ENCODE measurements at places on chromosomes 5 and 9.

GRCh38 chr5:6822556-6823343, 109.5 kb downstream of the TENT4A start:
- DNase-seq, result no peak

DNA sequence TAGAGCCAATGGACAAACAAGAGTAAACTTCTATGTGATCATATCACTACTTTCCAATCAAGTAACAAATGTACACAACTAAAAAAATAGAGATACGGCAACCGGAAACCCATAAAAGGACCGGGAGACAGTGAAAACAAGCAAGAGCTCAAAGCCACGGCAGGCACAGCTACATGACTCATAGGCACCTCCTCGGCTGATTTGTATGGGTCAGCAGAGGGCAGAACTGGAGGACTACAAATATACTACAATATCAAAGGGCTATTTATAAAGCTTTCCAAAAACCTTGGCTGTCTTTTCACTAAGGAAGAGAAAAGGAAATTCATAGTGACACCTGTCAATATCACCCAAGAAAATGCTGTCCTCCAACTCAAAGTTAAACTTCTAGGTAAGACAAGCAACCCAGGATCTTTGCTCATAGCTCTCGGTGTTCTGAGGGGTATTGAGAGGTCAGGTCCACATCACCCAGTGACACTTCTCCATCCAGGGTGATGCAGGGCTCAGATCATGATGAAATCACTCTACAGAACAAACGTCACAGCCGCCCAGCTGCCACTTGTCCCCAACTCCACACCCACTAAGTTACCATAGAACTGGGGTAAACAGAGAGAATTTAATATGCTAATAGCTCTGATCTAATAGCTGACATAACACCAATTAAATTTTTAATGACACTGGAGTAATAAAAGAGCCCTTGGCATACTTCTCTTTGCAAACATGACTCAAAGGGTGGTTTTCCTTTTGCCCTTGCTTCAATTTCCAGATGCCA, 41.3 kb downstream of the PFDN1 start:
- peak; percentile 72 for DNase-seq

DNA sequence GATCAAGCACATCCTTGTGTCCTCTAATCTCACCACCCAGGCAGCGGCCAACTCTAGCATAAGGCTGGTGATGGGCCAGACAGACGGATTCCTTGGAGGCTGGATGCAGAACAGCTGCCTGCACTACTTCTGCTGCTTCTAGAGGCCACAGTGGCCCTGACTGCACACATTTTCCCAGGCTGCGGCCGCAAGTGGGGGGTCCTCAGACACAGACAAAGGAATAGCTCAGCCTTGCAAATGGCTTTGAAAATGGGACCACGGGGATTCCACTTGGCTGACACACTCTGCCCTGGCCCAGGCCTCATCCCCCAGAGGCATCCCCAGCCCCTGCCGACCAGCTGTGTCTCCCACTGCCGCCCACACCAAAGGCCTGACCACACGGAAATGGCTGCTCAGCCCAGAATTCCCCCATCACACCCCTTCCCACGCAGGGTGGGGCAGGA, 540.8 kb downstream of the BNC2 start:
- DNase-seq, result no peak

DNA sequence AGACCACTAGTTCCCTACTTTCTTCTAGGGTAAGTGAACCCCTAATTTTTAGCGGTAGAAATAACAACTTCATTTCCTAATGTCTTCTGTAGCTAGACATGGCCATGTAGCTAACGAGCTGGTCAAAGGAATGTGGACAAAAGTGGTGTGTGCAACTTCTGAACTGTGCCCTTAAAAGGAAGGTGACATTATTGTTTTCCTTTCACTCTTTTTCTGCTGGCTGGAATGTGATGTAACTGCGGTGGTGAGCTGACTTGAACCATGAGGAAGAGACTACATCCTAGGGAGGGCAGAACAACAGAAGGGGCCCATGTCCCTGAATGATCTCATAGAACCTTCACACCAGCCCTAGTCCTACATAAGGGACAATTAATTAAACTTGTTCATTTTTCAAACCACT, 1.3 kb upstream of the SNX2 start:
- DNase-seq, result no peak

GRCh38 chr5:150175536-150175935, 9.0 kb downstream of the CDX1 start:
- no peak for DNase-seq

- DNase-seq, result no peak
Measured at GRCh38 chr5:87042554-87042953, 225.1 kb upstream of the RASA1 start.

GRCh38 chr9:87148331-87149104, 201.2 kb upstream of the GAS1 start:
- no peak for DNase-seq

- no peak for DNase-seq
Measured at GRCh38 chr5:180289966-180290365, 1.9 kb downstream of the MAPK9 start.

DNA sequence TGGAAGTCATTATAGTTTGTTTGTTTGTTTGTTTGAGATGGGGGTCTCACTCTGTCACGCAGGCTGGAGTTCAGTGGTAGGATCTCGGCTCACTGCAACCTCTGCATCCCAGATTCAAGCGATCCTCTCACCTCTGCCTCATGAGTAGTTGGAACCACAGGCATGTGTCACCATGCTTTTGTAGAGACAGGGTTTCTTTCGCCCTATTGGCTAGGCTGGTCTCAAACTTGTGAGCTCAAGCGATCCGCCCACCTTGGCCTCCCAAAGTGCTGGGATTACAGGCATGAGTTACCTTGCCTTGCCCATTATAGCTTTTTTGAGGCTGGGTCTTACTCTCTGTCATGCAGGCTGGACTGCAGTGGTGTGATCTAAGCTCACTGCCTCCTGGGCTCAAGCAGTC, 28.8 kb downstream of the NSD1 start:
- no peak for DNase-seq

GRCh38 chr5:34833976-34834793, 4.8 kb upstream of the TTC23L start:
- DNase-seq, result no peak

GRCh38 chr5:93705896-93706295, 35.5 kb downstream of the POU5F2 start:
- no peak for DNase-seq

DNA sequence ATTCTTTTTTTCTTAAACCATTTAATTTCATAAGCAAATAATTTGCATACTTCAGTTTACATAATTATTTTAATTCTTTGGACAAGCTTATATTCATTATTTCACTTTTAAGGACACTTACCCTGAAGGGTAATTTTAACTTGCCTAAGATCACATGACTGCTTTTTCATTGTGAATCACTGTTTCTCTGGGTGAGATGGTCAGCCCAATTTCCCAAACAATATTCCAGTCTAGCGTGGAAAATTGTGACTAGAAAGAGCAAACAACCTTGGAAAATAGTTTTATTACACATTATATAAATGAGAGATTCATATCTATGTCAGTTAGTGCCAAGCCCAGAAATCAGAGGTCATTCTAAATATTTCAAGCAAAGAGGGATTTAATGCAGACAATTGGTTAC, 21.4 kb upstream of the JAKMIP2 start:
- DNase-seq, result no peak

- no peak for DNase-seq
Measured at GRCh38 chr5:178232124-178232919, at the start of gene PHYKPL. TSS of gene PHYKPL (minus strand) at chr5:178232802. CDS start at chr5:178232550, 252 bp downstream.

- DNase-seq, result no peak
Measured at GRCh38 chr5:57358796-57359592, 123.6 kb downstream of the ACTBL2 start.

DNA sequence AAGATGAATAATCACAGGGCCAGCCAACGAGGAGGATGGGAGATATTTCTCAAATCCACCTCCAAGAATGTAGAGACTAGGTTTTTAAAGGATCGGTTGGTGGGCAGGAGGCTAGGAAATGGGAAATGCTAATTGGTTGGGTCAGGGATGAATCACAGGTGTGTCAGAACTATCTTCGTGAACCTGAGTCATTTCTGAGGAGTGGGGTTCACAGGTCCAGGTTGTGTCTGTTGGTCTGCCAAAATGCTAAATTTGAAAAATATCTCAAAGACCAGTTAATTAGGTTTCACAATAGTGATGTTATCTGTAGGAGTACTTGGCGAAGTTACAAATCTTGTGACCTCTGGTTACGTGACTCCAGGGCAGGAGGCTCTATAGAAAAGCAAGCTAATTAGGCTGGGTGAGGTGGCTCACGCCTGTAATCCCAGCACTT, 2.6 kb upstream of the PLAA start:
- no peak for DNase-seq

DNA sequence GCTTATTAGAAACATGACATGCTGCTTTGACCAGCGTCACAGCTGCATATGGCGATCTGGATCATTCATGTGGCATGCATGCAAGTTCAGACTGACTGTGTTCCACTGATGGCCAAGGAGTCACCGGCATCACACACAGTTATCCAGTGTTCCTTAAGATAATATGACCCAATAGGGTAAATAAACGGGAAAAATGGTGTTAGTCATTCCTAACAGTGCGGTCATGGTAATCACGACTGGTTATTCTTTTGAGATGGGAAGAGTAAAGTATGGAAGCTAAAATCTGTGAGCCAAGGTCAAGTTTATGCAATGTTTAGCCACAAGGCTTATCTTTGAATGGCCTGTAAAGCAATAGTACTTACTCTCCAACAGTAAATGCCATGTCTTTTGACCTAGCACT, 29.3 kb upstream of the LVRN start:
- no peak for DNase-seq

DNA sequence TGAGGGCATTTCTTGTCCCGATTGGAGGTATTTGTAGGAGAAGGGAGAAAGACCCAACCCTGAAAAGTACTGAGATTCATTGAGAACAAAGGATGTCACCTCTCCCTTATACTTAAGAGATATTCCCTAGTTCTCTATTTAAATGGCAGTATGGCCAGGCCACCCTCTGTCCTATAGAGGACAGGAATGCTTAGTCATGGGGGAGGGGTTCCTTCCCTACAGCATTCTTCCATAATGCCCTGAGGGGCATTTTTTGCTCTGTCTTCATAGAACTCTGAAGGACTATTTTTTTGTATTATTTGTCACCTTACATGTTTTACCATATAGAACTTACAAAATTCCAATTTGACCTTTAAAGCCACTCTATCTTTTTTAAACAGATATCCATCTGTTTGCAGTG, 176.3 kb downstream of the TMEM161B start:
- DNase-seq, result no peak

- DNase-seq, result no peak
Measured at GRCh38 chr9:93028448-93029006, 30.0 kb upstream of the SUSD3 start.

DNA sequence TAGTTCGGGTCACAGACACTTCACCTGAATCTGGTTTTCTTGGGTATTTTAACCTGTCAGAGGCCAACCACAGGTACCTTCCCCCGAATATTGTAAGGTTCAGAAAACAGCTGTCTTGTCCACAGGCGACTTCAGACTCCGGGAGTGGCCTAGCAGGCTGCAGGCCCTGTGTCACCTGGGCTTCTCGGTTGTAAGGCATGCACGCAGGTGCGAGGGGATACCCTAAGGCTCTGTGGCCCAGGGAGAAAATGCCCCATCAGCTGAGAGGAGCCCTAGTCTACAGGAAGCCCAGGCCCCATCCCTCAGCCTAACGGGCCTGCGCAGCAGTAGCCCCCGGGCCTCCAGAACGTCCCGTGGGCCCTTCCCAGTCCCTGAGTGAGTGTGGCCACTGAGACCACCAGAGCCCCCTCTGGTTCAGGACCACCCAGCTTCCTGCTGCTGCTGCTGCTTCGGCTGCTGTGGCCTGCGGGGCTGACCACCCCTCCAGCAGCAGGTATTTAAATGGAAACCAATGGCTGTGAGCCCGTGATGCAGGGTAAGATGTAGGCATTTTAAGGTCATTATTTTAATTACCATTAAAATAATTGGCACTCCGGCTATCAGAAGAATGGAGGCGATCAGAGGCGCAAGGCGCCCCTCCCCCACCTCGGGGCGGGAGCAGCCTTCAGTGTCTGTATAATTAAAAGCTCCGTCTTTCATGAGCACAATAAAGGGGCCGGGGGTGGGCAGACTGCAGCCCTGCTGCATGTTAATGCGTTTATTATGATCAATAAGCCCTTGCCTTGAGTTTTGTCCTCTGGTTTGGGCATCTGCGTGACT, 65.4 kb downstream of the PSMB7 start:
- DNase-seq, result no peak

- no peak for DNase-seq
Measured at GRCh38 chr5:101009758-101010519, 106.9 kb upstream of the ST8SIA4 start.

DNA sequence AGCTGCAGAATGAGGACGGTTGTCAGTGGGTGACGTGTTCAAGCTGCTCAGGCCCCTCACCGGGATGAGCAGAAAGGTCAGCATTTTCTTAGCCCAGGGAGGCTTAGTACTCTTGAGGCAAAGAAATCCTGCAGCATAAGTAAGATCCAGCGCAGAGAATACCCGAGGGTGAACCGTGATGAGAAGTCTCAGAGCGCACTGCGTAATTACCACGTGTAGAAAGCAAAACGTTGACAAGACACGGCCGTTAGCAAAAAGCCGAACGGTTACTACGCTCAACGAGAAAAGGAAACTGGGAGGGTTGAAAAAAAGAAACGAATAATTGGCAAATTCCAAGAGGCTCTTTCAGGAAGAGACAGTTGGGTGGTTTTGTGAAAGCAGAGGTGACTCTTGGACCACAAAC, 104.0 kb downstream of the COL23A1 start:
- no peak for DNase-seq

DNA sequence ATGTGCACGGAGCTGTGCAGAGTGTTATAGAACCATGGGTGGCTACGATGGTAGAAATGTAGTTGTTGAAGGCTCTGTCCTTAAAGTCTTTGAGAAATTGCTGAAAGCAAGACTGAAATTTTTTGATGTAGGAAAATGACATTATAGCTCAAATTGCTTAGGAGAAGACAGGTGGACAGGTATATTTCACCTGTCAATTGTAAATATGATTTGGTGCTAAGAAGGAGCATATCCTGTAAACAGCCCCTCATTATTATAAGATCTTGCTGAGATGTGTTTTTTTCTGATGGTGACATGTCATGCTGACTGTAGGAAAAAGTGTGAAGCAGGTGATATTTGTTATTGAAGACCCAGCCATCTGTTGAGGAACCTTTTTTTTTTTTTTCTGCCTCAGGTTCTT, 377.9 kb downstream of the PSAT1 start:
- DNase-seq, result no peak

DNA sequence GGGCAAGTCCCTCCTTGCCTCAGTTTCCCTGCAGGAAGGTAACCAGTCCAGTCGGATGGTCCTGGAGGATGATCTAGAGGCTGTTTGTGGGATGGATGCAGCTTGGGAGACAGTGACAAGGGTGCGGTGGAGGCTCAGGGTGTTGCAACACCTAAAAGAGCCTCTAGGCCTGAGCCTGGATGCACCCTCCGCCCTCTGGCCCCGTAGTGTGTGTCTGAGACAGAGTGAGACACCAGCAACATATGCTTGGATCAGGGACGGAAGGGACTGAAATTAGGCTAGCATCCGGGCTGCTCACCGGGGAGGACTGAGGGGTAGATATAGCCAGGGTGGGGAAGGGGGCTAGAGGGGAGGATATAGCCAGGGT, 1.1 kb downstream of the CRAT start:
- no peak for DNase-seq

DNA sequence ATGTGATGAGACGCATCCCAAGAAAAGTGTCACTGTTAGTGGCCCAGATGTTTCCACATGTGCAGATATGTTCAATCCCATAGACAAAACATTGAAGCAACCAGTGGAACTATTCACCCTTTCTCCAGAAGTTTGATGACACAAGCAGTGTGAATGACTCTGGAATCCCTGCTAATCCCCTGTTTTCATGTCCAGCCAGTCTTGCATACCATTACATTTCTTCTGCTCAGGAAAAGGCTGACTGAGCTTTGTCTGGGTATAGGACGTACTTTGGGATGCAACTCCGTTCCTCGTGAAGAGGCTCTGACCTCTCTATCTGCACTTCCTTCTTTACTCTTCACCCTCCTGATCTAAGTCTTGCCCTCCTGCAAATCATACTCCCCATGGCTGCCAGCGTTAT, 172.4 kb downstream of the NTRK2 start:
- no peak for DNase-seq
